Tongue (tissue), 3 donors: ENCODE measurements at places on chromosomes 3 and 15.
A peak's percentile ranks its signal among the peaks of the same experiment; 100 is the strongest.

DNA sequence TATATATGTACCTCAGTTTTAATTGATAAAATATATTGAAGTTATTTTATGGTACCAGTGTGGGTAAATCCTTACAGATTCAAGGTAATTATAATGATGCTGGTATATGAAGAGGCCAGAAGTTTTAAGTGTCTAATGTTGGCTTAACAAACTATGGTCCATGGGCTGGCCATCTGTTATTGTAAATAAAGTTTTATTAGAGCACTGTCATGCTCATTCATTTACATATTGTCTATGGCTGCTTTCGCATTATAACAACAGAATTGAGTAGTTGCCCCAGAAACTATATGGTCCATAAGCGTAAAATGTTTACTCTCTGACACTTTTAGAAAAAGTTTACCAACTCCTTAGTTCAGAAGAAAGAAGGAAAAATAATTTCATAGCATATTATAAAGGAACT lies 67.9 kb downstream of the MEF2A start:
- DNase-seq: no peak

DNA sequence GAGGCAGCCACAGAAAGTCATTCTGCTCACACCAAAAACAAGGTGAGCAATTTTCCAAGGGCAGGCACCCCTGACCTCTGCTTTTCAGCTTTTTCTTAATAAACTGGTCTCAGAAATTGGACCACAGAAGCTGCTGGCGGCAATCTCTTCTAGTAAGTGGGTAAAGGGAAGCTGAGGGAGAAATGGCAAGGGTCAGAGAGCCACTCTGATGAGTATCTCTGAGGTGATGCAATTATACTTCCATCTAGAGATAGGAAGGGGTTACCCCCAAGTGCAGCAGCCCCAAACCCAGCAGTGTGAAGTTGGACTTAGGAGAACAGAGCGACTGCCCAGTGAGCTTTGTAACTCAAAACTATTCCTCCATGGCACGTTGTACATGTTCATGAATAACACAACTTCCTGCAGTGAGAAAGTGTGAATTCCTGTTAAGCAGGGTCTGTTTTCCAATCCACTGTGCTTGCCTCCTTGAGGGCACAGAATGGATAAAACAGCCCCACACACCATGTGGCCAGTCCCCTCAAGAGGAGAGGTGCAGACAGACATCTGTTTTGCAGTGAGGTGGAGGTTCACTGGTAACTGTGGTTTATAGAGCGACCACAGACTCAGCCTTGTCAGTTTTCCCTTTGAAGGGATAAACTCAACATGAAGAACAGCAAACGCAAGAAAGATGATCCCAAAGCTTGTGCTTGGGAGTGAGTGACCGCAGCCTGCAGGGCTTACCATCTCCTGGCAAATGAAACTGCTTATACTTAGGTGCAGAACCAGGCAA lies 683.4 kb upstream of the CFAP20DC start:
- no peak for DNase-seq

DNA sequence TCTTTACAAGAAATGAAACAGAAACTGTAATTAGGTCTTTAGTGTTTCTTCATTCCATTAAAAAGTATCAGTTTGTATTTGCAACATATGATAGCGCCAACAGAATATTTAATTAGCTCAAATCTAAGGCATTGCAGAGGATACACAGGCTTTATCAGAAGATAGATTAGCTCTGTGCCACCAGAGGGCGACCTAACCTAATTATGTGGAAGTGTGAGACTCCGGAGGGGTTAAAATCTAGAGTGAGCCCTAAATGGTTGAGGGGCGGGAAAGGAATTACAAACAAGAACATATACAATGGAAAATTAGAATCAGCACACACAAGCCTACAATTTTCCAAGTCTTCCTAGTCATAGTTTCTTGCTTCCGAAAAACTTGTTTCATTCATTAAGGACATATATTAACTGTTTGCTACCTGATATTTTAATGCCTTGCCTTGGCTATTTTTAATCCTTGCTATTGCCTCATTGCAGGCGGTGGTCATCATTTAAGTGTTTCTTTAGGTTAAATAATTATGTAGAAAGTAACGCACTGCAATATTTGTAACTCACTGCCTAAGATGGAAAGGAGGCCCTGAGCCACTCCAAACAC lies 18.0 kb upstream of the RYR3 start:
- DNase-seq: peak; percentile 87

- DNase-seq: peak; percentile 24
Measured at GRCh38 chr3:53194210-53195065, 33.4 kb downstream of the PRKCD start.

GRCh38 chr15:92846741-92847140 lies 53.4 kb upstream of the CHD2 start:
- no peak for DNase-seq

DNA sequence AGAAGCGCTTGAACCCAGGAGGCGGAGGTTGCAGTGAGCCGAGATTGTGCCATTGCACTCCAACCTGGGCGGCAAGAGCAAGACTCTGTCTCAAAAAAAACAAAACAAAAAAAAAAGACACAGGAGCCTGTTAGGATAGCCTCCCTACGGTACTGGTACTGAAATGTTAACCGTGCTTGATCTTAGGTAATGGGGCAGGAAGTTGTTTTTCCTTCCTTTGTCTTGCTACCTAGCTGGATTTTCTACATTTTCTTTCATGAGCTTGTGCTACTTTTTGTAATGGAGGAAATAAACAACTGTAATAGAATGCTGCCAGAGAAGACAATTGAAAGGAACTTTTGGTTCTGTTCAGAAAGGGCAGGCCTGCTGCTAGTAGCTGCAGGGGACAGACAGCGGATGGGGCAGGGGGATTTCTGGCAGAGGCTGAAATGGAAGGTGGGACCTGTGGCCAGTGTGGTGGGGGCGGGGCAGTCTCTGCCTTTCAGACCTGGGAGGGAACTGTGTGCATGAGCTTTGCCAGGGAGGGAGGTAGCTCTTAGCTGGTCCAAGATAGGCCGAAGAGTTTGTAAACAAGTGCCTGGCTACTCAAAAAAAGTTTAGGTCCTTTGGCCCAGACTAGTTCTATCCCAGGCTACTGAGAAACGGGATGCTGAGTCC lies 49.0 kb upstream of the SEMA4B start:
- no peak for DNase-seq

DNA sequence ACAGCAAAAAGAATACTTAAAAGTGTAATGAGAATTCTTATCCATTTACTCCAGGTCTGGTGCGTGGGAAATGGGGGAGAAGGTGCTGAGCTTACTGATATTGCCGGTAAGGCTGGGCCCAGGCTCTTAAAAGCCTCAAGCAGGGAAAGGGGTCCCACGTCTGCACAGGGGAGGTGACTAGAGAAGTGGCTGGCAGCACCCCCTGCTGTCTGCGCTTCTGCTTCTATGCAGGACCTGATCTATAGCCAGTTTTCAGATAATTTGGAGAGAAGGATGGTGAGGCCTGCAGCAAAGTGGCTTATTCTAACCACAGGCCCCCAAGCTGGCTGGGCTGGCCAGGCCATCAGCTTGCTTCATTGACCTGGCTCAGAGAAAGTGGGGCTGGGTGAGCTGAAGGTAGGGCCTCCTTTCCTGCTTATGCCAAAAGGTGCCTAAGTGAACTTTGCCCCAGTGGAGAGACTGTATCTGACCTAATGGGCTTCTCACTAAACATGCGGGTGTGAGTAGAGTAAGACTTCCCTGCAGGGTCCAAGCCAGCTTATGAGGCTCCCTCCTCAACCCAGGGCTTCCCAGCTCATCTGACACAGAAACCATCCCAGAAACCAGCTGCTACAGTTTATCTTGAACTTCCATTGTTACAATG lies 30.9 kb upstream of the ATP1B3 start:
- no peak for DNase-seq

DNA sequence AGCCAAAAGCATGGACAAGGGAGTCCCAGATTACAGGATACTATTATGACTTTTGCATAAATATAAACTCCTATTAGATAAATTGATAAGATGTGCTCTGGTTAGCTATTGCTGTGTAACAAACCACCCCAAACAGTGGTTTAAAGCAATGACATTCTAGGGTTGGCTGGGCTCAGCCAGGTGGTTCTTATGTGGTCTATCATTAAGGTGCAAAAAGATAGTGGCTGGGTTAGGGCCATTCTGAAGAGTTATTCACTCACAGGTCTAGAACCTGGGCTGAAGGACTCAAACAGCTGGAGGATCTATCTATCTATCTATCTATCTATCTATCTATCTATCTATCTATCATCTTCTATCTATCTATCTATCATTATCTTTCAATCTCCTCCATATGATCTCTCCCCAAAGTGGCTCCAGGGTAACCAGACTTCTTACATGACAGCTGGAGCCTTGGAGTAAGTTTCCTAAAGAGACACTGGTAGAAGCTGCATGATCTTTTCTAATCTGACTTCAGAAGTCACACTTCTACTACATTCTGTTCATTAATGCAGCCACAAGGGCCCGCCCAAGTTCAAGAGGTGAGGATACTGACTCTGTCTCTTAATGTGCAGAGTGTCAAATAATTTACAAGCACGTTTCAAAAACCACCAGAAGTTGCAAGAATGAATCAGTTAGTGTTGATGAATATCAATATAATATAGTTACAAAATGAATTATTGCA lies 74.9 kb upstream of the XCR1 start:
- no peak for DNase-seq
